ENCODE measurements at places on chromosomes 2 and 18.

GRCh38 chr2:16101196-16101595, 160.8 kb downstream of the MYCN start:
- no peak for DNase-seq

- no peak for DNase-seq
Measured at GRCh38 chr2:8627019-8627691, 54.7 kb upstream of the ID2 start.

GRCh38 chr2:108623616-108624015, 89.3 kb downstream of the LIMS1 start:
- no peak for DNase-seq

- no peak for DNase-seq
Measured at GRCh38 chr2:49296107-49296867, 142.0 kb upstream of the FSHR start.

GRCh38 chr2:33214436-33214835, 262.0 kb upstream of the RASGRP3 start:
- DNase-seq, result no peak

DNA sequence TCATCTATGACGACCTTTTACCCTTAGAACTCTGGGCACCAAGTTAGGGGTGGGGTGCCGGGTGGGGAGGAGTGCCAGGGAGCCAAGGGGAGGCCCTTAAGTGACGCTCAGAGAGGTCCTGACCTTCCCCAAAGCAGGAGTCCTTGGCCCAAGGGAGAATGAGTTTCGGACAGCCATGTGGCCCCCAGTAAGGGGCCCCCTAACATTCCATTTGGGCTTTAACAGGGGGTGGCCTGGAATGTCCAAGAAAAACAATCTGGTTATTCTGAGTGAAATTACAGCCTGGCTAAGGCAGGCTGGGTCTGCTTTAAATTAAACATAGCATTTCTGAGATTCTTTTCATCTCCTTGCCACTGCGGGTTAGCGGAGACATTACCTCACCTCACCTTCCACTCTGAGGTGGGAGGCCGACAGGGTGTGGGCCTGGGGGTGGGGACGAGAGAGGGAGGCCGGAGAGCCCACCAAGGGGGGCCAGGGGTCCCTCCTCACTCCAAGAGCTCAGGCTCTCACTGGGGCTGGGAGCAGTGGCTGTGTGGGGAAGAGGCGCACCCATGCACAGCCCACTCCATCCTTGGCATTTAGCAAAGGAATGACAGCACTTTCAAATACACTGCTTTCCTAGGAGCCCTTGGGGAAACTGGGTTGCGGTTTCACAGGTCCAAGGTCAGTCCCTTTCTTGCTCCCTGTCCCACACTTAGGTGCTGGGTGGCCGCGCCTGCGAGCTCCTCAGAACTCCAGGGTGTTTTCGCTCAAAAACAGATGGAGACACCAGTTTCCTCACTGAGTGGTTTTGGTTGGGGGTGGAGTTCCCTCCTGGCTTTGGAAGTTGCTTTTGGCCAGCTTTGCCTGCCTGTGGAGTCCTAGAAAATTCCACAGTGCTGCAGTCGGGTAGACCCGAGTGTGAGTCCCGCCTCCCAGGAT, 107.4 kb downstream of the POLR1A start:
- DNase-seq, result no peak

DNA sequence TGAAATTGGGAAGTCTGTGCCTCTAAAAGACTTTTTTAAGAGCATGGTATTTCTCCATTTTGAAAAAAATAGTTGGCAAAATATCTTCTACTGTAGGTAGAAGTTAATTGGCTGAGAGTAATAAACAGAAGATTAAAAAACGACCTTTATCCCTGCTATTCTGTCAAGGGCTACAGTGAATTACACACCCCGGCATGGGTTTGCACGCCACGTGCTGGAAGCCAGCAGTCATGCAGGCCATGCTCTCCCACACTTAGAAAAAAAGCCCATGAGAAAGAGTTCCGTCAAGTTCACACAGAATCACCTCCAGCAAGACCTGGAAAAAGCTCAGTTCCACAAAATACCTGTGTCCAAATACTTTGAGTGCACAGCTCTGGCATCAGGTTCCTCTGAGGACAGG, 26.8 kb downstream of the FAM110C start:
- no peak for DNase-seq

DNA sequence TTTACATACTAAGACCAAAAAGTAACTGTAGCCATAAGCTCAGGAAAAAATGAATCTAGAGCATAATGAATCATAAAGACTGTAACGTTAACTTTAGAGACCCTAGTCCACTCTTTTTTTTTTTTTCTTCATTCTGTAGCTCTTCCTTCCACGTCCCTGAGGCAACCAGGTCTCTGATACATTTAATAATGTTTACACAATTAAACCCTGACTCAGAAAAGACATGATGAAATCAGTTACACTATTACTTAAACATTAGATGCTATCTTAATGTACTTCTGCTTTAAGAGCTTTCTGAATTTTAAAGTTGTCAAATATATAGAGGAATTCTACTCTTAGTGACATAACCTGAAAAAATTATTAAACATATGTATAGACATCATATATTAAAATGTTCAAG, 1121.5 kb upstream of the DDX18 start:
- DNase-seq, result no peak

GRCh38 chr2:233553366-233553765, 13.2 kb downstream of the USP40 start:
- no peak for DNase-seq

- DNase-seq, result no peak
Measured at GRCh38 chr2:26197516-26197915, 24.6 kb downstream of the GAREM2 start.

GRCh38 chr18:54777118-54777791, 51.0 kb upstream of the RAB27B start:
- DNase-seq, result no peak

DNA sequence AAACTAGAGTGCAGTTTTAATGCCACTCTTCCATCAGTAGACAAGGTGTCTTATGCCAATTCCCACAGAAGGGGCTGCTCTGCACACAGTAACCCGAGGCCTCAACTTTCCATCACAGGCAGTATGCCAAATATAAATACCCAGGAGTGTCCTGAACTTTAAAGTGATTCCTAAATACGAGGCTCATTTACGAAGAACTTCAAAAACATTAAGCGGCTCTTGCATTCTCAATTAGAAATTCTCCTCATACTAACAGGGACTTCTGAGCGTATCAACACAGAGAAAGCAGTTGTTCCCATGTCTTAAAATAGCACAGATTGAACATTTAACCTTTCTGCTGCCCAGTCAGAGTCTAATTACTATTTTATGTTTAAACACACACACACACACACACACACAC, 638.6 kb downstream of the ERBB4 start:
- no peak for DNase-seq

GRCh38 chr2:183927406-183928325, 670.7 kb upstream of the ZNF804A start:
- no peak for DNase-seq

DNA sequence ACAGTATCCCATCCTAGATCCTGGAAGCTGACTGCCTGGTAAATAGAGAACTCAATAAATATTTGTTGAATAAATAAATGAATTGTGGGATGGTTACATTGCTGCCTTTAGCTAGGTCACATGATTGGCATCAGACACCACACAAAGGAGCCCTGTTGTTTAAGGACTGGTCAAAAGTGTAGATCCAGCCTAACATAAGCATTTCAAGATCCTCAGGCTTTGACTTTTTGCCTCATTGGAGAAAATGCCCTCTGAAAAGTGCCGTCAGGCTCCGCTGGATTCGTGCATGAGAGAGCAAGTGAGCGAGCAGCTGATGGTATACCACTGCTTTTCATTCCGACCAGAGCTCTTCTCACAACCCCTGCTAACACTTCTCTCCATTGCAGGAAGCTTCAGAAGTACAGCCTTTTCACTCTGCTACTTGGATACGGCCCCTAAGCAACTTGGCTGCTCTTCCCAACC, 1.3 kb upstream of the ZNF24 start:
- no peak for DNase-seq

GRCh38 chr2:74334931-74335333, 8.3 kb downstream of the SLC4A5 start:
- peak; percentile 61 for DNase-seq

GRCh38 chr18:75818383-75818782, 390.9 kb upstream of the SMIM21 start:
- DNase-seq, result no peak

DNA sequence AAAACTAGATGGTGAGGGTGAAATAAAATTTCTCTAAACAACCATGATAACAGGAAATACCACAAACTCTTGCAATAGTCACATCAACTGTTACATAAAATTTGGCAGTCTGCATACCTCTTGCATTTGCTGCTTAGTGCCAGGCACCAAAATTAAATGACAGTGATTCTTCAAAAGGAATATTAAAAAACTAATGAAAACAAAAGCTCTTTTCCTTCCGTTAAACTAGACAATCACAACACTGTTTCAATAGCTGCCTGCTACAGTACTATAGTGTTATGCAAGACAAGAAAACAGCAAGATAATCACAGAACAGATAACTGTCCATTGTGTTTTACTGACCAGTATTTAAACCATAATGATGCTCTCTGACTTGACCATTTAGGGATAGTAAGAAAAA, 239.0 kb upstream of the SMAD7 start:
- DNase-seq, result no peak

DNA sequence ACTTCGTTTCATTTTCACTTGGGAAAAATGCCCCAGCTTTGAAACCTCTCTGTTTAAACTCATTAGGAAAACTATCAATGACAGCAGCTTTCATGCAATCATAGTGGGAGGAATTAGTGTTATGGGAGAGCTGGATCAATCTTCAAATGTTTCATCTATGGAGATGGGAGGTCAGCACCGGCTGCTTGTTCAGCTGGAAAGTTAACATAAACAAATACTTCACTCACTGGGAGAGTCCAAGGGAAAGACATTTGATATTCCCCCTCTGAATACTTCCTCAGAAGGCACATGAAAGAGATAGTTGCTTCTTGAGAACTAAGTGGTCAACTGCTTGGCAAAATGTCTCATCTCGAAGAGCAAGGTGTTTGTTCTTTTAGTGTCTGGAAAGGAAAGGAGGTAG, 7.3 kb downstream of the LYPD1 start:
- DNase-seq, result no peak

DNA sequence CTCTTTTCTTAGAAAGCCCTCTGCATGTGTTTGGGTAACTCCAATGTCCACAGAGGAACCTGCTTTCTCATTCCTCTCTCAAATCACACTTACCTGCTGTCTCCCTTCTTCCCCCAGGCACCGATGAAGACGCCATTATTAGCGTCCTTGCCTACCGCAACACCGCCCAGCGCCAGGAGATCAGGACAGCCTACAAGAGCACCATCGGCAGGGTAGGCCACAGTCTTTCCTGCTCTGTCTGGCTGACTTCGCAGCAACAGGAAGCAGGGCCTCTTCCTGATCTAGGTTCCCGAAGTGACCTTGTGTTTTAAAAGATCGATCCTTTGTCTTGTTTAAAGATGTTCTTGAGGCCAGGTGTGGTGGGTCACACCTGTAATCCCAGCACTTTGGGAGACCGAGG, 25.0 kb upstream of the GMCL1 start:
- DNase-seq, result no peak

DNA sequence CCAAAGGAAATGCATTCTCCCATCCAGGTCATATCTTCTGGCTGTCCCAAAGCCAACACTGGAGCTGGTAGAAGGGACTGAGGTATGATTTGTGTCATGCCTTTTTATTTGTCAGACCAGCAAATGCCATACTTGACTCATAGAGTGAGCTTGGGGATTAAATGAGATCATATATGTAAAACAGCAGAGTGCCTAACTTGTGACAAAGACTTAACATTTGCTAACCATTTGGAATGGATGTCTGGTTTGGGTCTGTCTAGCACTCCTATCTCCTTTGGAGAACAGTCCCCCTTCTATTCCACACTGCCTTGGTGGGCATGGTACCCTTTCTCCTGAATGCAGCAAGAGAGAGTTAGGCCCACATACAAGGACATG, 128.5 kb upstream of the LGALSL start:
- DNase-seq, result no peak

DNA sequence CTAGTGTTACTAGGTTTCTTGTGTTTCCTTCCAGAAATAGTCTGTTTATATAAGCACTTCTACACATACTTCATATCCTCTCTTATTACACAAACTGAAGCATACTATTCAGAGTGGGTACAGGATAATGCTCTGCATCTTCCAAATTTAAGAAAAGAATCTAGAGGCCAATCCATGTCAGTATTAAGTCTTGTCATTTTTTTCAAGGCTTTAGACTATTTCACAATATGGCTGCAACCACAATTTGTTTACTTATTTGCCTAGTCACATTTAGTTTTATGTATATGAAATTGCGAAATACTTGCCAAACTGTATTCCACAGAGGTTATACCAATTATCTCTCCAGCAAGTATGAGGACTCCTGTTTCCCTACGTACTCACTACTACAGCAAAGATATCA, 27.9 kb downstream of the IWS1 start:
- no peak for DNase-seq

DNA sequence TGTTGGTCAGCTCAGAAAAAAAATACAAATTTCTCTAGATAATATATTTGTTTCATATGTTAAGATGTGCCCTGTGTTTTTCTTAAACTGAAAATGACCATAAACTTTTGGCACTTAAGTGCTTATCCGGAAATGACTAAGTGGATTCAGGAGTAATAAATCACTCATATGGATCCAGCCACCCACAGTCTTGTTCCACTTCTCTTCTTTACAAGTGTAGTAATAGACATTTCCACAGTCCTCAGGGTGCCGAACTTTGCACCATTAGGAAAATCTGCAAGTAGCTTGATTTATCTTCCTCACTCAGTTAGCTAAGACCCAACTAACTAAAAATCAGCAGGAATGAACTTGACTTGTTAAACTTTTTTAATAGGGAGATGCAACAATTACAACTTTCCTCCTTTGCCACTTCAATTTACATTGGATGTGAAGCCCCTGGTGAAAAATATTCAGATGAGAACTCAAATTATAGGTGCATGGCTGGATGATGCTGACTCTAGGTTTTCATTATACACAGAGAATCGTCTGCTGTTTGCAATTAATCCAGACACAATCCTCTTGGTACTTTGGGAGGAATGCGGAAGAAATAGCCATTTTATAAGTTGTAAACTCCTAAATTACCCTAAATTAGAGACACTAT, 322.5 kb downstream of the ARHGAP15 start:
- DNase-seq, result no peak

GRCh38 chr2:43169099-43169945, 57.1 kb downstream of the ZFP36L2 start:
- DNase-seq, result no peak

- DNase-seq, result no peak
Measured at GRCh38 chr2:106097038-106098000, 96.8 kb downstream of the UXS1 start.

All from posterior cingulate gyrus (tissue), 11 donors.